BE2C (cell line): ENCODE measurements at places on chromosomes 3 and 15.

DNA sequence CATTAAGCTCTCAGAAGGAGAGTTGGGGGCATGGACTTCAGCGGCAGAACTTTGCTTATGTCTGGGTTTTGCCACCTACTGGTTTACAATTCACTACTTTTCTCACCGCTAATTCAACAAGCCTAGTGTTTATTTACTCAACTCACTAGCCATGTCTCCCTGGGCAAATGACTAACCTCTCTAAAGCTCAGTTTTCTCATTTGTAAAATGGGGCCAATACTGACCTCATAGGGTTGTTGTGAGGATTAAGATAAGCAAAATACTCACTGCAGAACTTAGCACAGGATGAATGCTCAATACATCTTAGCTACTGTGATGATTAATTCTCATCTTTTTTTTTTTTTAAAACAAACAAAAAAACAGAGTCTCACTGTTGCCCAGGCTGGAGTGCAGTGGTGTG is 106.3 kb downstream of the CADPS start:
- no peak for DNase-seq

GRCh38 chr3:152356870-152357276 is 88.1 kb downstream of the MBNL1 start:
- DNase-seq = no peak

DNA sequence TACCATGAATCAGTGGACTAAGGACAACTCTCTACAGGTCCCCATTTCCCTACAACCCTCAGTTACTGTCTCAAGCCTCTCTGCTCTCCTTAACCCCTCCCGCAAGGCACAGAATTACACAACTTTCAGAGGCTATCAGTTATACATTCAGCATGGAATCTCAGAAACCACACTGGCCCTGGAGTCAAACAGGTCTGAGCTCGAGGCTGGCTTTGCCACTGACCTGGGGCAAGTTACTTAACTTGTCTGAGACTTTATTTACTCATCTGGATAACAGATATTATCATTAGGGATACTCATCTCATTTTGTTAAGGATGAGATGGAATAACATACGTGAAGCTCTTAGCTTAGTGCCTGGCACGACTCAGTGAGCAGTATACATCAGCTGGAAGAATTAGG is 95.2 kb downstream of the WDR76 start:
- no peak for DNase-seq

GRCh38 chr3:134312873-134313846 is 61.1 kb downstream of the AMOTL2 start:
- no peak for DNase-seq

GRCh38 chr3:119279101-119279554 is 15.1 kb upstream of the ARHGAP31 start:
- no peak for DNase-seq

DNA sequence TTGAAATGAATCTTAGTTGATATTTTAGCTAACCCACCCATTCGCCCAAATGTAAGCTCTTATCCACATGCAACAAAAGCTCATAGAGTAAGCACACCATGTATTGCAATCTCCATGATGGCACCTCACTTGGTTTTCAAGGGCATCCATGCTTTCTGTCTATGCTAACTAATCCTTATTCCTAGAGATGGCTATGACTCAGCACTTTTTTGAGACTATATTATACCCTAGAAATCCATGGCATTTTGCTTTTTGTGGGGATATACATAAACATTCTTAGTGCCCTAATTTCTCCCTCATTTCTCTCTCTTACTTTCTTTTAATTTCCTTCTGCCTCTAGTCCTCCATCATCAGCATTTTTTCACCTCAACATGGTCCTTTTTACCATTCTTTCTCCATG is 168.5 kb upstream of the STT3B start:
- DNase-seq = no peak

DNA sequence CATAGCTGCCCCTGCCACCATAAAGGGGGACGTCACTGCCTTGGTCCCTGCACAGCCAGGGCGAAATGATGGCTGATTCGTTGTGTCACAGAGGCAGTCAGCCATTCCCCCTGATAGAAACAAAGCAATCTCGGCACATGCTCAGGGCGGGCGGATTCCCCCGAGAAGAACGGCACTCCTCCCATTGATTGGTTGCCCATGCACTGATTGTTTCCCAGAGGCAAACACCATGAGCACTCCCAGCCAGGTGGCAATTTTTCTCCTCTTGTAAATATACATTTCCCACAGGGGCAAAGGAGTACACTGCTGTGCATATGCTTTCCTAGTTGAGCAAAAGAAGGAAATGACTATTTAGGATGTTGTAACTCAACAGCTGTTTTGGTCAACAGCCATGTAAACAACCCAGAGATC is 56.5 kb downstream of the KY start:
- no peak for DNase-seq

DNA sequence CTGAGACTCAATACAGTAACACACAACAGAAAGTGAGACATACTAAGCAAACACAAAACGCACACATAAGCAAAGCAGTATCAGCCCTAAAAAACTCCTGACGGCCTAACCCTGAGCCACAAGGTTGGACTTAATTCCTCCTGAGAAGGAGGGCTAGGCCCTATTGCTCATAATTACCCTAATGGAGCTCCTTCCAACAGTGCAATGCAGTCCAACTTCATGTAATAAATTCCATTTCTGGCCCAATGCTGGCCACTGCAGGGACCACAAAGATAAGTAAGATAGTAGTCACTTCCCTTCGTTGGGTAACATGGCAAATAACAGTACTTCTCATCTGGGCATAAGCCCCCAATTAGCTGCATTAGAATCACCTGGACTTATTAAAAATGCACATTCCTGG is 4.2 kb downstream of the VPS39 start:
- no peak for DNase-seq

DNA sequence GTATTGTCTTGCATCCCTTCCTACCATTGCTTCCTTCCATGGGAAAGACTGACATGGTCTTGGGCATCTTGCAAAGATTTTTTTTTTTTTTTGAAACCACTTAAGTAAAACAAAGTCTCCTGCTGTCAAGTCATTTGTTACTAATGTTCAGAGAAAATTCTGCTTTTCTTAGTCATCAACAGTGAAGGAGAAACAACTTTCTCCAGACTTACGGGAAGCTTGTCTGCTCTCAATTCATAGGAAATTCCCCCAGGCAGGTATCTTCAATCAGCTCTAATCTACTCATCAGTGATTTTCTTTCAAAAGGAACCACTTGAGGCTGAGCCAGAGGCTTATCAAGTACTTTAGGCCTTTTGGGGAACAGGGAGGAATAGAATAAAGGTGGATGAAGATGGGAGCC is 15.9 kb upstream of the DRD3 start:
- DNase-seq = no peak

GRCh38 chr3:71641674-71642073 is 58.1 kb upstream of the FOXP1 start:
- no peak for DNase-seq

- no peak for DNase-seq
Observed at GRCh38 chr3:111954228-111954990, 24.4 kb upstream of the ABHD10 start.

- DNase-seq = no peak
Observed at GRCh38 chr15:48233246-48233645, 27.1 kb downstream of the SLC12A1 start.

- DNase-seq = no peak
Observed at GRCh38 chr3:132838477-132838876, 116.3 kb upstream of the NPHP3 start.

- DNase-seq = no peak
Observed at GRCh38 chr15:69805248-69805953, 292.3 kb downstream of the TLE3 start.

DNA sequence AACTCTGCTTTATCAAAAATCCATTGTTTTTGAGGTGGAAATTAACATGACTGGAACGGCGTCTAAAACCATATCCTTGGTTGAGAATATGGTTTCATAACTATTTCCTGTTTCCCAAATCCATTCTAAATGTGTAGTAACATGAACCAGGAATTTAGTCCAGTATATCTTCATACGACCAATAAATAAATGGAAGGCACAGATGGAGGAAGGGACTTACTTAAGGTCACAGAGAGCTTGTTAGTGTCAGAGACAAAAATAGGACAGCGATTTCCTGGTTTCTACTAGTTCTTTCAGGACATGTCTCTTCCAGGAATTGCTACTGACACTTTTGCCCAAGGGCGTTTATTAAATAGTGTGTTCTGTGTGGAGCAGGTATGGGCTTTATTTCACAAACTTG is 41.2 kb downstream of the HES1 start:
- no peak for DNase-seq

DNA sequence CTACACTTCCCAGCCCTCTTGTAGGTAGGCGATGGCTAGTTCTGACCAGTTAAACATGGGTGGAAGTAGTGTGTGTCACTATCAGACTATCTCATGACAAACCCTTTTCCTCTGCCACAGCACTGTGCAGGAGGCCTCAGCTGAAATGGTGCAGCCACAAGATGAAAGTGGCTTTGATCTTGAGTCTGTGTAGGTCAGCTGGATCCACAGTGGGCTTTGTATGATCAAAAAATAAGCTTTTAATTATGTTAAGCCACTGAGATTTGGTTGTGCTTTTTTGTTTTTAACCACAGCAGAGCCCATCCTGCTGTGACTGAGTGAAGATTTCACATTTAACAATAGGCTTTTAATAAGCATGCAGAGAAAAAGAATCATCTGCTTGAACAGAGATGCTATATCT is 19.7 kb downstream of the RCN2 start:
- no peak for DNase-seq

- no peak for DNase-seq
Observed at GRCh38 chr3:127237835-127238234, 44.9 kb downstream of the PRR23E start.

DNA sequence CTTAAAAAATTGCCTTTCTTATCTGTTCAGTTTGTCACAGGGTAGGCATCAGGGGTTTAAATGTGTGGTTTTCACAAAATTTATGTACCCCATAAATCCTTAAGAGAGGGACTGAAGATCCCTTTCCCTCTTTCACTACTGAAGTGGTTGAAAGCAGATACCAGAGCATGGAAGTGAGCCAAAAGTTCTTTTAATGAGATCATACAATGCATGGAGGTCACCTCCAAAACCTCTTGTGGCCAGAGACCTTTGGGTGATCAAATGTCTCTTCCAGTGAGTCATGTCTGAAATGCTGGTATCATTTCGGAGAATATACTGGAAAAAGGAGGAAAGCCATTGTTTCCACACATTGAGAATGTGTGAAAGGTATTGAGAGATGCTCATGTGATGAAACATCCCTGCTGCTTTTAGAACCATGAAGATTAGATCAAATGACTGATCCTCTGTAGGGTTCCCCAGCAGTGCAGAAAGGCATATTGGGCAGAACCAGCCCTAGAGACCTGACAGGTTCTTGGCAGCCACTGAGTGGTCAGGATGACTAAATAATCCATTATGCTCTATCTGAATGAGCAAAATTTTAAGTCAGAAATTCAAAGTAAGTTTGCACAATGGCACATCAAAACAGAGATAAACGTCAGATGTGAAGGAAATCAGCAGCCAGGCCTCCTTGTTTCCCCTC is 165.8 kb upstream of the SLC2A2 start:
- peak; percentile 55 for DNase-seq

- DNase-seq = no peak
Observed at GRCh38 chr3:181510500-181510899, 201.2 kb upstream of the SOX2 start.

DNA sequence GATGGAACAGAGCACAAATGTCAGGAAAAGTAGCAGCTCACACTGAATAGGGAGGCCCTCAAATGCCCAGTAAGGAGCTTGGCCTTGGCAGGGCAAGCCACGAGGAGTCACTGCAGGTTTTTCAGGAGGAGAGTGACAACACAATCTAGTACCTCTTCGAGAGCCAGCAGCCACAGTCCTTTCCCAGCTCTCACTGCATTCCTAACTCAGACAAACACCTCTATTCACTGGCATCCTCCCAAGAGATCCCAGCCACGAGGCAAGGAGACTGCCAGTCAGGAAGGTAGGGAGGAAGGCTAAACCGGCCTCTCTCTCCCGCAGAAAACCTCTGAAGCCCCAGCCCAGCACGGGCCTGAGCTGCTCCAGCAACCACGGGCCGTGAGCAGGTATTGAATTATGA is 146.0 kb upstream of the SMAD3 start:
- no peak for DNase-seq

DNA sequence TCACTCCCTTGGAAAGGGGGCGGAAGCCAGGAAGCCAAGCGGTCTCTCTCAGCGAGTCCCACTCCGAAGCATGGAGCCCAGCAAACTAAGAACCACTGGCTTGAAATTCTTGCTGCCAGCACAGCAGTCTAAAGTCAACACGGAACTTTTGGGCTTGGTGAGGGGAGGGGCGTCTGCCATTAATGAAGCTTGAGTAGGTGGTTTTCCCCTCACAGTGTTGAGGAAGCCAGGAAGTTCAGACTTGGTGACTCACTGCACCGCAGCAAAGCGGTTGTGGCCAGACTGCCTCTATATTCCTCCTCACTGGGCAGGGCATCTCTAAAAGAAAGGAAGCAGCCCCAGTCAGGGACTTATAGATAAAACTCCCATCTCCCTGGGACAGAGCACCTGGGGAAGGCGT is 665.4 kb upstream of the CBLB start:
- DNase-seq = no peak

DNA sequence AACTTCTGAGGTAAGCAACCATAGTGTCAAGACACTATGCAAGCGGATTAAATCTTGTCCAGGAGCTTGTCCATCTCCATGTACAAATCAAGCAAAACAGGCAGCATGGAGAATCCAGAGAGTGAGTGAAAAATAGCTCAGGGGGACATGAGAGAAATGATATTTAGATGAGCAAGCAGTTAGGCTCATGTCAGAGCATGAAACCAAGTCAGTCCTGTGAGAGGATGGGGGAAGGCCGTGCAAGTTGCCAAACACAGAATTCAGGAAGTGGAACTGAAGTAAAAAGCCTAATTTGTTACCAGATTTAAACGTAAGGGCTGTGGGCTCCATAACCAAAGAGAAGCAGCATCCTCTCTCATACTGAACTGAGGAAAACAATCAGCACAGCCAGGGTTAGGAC is 995.9 kb downstream of the MCTP2 start:
- DNase-seq = no peak

DNA sequence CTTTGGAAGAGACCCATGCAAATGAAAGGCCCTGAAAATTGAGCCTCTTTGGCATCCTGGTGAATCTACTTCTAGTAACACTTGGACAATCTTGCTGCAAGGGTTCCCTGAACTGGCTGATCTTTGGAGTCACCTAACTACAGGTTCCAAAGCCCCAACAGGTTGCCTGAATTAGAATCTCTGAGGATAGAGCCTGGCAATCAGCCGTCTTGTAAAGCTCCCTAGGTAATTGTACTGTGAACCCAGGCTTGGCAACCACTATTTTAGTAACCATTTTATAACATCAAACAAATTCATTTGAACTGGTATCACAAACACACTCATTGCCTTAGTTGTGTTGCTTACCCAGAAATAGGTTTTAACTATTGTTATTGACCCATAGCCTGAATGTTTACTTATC is 20.1 kb downstream of the PAQR9 start:
- DNase-seq = no peak
